ENCODE measurements at places on chromosomes 5 and 9. TPM values are rescaled to one million over a fixed set of nuclear protein-coding genes. Genes with fewer than 3 reads are reported as not detected.

Gene PCDHGA8
- 1.2 TPM for total RNA-seq

Gene FLT4
- total RNA-seq: under 0.01 TPM

Gene SMIM33
- not detected for total RNA-seq

Gene CBY3
- total RNA-seq: not detected

Gene SLC45A2
- 0.79 TPM for total RNA-seq

Gene ZNG1E
- 37.7 TPM for total RNA-seq

Gene ACSL6
- 0.39 TPM for total RNA-seq

Gene SH3GLB2
- total RNA-seq: 138 TPM

Gene LHX3
- total RNA-seq: not detected

Gene GOLGA1
- 11.9 TPM for total RNA-seq

Gene BICD2
- 42.4 TPM for total RNA-seq

Gene CDX1
- not detected for total RNA-seq

Gene IL17B
- total RNA-seq: not detected

Gene IL9
- not detected for total RNA-seq

Gene PCDH1
- 6.3 TPM for total RNA-seq
